ENCODE measurements at places on chromosomes 11 and 22. TPM values are rescaled to one million over a fixed set of nuclear protein-coding genes. Genes with fewer than 3 reads are reported as not detected.

The NTM gene
- 1.6 TPM for total RNA-seq

The SLC6A5 gene
- total RNA-seq, result not detected

The SCO2 gene
- 1.8 TPM for total RNA-seq

The F2 gene
- total RNA-seq, result not detected

GRCh38 chr11:121931748-121932352 is 184.2 kb downstream of the BLID start:
- DNase-seq, result no peak
- H3K27ac ChIP-seq, result no peak overlapping the region

GRCh38 chr11:57597461-57597915 is at the start of gene SERPING1:
TSS of gene SERPING1 (plus strand) at chr11:57597685. CDS start at chr11:57598271, 586 bp downstream.
- no peaks in the 10 kb centered on the region for H3K27me3 ChIP-seq
- no peaks in the 10 kb centered on the region for H3K4me1 ChIP-seq
- peak within 1 kb of the TSS; percentile 60 for H3K27ac ChIP-seq

GRCh38 chr11:128213461-128213860 is 373.9 kb downstream of the ETS1 start:
- no peak overlapping the region for H3K27ac ChIP-seq
- no peak for DNase-seq
- no peaks in the 10 kb centered on the region for H3K4me1 ChIP-seq
- H3K36me3 ChIP-seq, result no peaks in the 10 kb centered on the region

GRCh38 chr22:42856865-42857704 is at the start of gene ARFGAP3:
TSS of gene ARFGAP3 (minus strand) at chr22:42857273. CDS start at chr22:42857182, 91 bp downstream.
- H3K27ac ChIP-seq, result peak within 1 kb of the TSS; percentile 97
- DNase-seq, result peak; percentile 93
- no peaks in the 10 kb centered on the region for H3K36me3 ChIP-seq
- H3K4me1 ChIP-seq, result peaks cover 7% of the 10 kb centered on the region
- H3K4me3 ChIP-seq, result peak within 1 kb of the TSS; percentile 86

GRCh38 chr11:7906481-7906880 is 24.6 kb downstream of the OR10A6 start:
- H3K36me3 ChIP-seq, result no peaks in the 10 kb centered on the region
- H3K27ac ChIP-seq, result no peak overlapping the region
- no peak for DNase-seq
- H3K27me3 ChIP-seq, result no peaks in the 10 kb centered on the region

DNA sequence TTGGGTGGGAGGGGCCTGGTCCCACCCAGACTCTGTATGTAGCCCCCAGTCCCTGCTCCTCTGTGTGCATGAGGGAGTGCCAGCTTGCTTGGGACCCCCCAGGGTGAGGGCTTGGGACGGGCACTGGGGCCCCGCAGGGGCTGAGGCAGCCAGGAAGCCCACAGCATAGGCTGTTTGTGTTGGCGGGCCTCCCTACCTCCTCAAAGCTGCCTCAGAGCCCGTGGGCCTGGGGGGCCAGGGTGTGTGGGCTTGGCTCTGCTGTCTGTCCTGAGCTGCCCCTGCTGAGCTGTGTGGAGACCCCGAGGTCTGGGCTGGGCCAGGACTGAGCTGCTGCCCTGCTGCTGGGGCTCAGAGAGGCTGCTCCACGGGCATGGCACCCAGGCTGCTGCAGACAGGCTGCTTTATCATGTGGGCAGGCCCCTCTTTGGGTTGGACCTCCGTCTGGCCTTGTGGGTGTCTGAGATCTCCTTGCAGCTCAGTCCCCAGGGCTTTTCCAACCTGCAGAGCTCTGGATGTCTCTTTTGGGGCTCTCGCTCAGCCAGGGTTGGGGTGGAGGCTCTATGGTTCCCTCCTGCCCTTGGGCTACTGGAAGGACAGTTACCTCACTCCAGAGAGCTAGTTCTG is 3.3 kb downstream of the TSPAN4 start:
- peaks cover 16% of the 10 kb centered on the region for H3K4me1 ChIP-seq
- no peak overlapping the region for H3K27ac ChIP-seq
- H3K4me3 ChIP-seq, result no peak overlapping the region
- H3K27me3 ChIP-seq, result peaks cover 22% of the 10 kb centered on the region

- DNase-seq, result no peak
- no peaks in the 10 kb centered on the region for H3K27me3 ChIP-seq
These were observed 143.1 kb upstream of the RASSF10 start for GRCh38 chr11:12865863-12866595.

DNA sequence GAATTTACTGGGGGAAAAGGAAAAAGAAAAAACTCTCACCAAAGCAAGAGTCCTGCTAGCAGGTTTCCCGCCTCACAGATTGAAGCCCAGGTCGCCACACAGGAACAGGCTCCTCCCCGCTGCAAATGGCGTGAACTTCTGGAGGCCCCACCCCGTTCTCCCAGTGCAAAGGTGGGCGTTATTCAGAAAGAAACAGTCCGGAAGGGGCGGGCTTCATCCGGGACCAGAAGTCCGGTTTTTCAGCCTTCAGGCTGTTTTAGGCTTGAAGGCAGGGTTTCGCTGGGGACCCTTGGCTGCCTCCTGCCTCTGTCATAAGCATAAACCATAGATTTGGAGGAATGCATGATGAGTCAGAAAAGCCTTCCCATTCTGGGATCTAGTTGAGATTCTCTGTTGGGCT is 148.3 kb upstream of the POU2AF2 start:
- no peaks in the 10 kb centered on the region for H3K36me3 ChIP-seq
- H3K4me1 ChIP-seq, result no peaks in the 10 kb centered on the region
- no peak overlapping the region for H3K27ac ChIP-seq
- peak overlapping the region; percentile 5 for H3K4me3 ChIP-seq
- H3K27me3 ChIP-seq, result no peaks in the 10 kb centered on the region
- peak; percentile 35 for DNase-seq

DNA sequence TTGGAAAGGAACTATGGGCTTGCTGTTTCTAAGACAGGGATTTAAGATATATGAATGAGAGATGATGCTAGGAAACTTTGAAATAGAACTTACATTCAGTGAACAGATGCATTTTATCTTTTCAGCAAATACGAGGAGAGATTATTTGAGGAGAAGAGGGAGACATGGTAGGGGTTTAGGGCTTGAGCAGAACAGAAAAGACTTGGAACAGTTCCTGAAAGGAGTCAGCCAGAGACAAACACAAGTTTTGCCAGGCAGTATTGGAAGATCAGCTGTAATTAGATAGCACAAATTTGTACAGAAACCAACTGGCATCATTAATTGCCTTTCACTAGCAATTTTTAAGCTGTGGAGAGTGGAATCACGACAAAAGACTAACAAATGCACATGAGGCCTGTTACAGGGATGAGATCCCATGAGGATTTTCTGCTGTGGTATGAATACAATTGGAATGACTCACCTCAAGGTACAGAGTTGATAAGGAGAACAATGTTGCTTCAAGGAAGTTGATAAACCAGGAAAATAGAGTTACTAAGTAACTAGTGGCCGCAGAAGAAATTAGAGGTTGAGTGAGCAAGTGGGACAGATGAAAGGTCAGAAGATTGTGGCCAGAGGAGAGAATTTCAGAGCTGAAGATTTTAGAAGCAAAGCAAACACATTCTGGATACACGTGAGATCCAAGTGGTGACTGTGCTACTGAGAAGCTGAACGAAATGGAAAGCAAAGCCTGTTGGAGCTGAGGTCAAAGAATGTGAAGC is 67.9 kb downstream of the CYB5R2 start:
- H3K27ac ChIP-seq, result peak overlapping the region; percentile 86
- DNase-seq, result no peak
- H3K27me3 ChIP-seq, result no peaks in the 10 kb centered on the region
- H3K4me3 ChIP-seq, result peak overlapping the region; percentile 10
- H3K4me1 ChIP-seq, result peaks cover 4% of the 10 kb centered on the region

GRCh38 chr22:43537019-43537585 is 125.3 kb downstream of the MPPED1 start:
- no peak for DNase-seq
- no peak overlapping the region for H3K4me3 ChIP-seq
- H3K27me3 ChIP-seq, result no peaks in the 10 kb centered on the region
- no peak overlapping the region for H3K27ac ChIP-seq

GRCh38 chr11:11984563-11984962 is 23.9 kb downstream of the DKK3 start:
- no peaks in the 10 kb centered on the region for H3K4me1 ChIP-seq
- H3K36me3 ChIP-seq, result no peaks in the 10 kb centered on the region
- H3K4me3 ChIP-seq, result no peak overlapping the region
- no peak for DNase-seq

- H3K27ac ChIP-seq, result peak within 1 kb of the TSS; percentile 75
- no peaks in the 10 kb centered on the region for H3K27me3 ChIP-seq
- H3K4me3 ChIP-seq, result peak within 1 kb of the TSS; percentile 56
These were observed at the start of gene ASPHD2 for GRCh38 chr22:26428515-26429457. TSS of gene ASPHD2 (plus strand) at chr22:26429260. CDS start at chr22:26433616, 4,356 bp downstream.

DNA sequence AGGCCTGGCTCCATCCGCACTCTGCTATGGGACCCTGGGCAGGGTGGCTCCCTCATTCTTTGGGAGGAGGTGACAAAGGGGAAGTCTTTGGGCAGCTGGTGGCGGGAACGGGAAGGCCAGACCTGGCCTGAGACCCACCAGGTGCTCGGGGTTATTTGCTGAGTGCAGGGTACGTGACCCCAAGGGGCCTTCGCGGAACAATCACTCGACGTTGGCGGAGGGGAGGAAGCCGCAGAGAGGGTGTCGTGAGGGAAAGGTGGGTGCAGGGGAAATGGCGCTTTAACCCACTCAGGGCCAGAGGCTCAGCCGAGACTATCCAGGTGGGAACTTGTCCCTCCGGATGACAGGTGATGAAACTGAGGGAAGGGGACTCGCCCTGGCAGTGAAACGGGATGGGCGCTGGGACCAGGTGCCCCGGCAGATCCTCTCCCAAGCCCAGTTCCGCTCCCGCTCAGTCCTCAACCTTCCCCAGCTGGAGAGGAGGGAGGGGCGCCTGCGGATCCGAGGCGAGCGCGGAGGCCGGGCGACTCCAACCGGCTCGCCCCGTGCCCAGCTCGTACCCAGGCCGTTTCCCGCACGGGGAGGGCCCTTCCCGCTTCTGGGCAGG is 911 bp downstream of the A4GALT start:
- no peak for DNase-seq
- H3K27me3 ChIP-seq, result peaks cover 30% of the 10 kb centered on the region
- no peaks in the 10 kb centered on the region for H3K4me1 ChIP-seq
- no peaks in the 10 kb centered on the region for H3K36me3 ChIP-seq

DNA sequence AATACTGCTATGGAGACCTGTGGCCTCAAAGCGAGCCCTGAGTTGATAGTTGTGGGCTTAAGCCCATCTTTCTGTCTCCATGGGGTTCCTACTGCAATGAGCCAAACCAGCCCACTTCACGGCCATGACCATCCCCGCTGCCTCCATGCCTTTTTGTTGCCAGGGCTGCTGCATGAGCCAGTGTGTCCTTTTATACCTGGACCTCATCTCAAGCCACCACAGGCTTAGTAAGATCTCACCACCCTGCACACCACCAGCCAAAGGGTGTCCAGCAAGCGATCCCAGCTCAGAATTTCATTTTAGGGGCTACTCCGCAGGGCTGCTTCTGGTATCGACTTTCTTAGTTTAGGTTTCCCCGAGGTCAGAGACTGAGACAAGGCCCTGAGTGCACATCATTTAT is 8.3 kb downstream of the TP53AIP1 start:
- DNase-seq, result no peak
- no peak overlapping the region for H3K27ac ChIP-seq
- no peak overlapping the region for H3K4me3 ChIP-seq

All from colonic mucosa (tissue), 4 donors.